ENCODE measurements at places on chromosomes 5 and 9.
A peak's percentile ranks its signal among the peaks of the same experiment; 100 is the strongest.

DNA sequence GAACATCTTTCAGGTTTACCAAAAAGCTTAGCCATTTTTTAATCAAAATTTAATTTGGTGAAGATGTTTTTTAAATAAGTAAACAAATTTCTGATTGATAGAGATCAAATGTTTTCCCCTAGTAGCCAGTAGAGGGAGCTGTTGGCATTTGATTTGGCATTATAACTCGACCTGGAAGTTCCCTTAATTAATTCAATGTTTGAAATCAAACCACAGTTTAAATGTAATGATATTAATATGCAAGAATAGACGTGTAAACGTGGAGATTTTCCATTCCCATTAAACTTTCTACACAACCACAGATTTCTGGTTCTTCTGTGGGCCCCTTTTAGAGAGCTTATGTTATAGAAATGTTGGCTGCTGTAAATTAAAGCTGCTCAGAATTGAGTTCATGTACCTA is 148.1 kb upstream of the MPDZ start:
- DNase-seq = peak; percentile 59

DNA sequence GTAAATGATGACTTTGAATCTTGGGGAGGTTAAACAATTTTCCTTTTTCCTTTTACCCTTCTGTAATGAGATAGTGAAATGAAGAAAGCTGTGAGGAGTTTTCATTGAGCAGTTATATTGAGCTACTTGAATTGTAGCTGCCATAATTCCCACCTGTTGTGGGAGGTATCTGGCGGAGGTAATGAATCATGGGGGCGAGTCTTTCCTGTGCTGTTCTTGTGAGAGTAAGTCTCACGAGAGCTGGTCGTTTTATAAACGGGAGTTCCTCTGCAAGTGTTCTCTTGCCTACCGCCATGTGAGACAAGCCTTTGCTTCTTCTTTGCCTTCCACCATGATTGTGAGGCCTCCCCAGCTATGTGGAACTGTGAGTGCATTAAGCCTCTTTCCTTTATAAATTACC is 258.4 kb downstream of the FER start:
- DNase-seq = no peak

DNA sequence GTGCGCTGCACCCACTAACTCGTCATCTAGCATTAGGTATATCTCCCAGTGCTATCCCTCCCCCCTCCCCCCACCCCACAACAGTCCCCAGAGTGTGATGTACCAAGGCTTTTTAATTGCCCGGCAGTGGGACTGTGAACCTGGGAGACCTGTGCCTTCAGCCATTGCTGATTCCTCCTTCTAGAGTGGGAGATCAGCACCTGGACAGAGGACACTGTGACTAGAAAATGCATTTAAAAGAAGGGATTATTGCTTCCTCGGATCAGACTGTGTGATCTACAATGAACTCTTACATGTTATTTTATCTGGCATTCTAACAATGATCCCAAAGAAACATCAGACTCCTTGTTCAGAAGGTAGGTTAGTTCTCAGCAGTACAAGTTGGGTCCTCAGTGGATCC is 25.9 kb downstream of the CTSL start:
- DNase-seq = no peak

- DNase-seq = no peak
Observed at GRCh38 chr9:7324152-7324598, 475.4 kb downstream of the DMAC1 start.

DNA sequence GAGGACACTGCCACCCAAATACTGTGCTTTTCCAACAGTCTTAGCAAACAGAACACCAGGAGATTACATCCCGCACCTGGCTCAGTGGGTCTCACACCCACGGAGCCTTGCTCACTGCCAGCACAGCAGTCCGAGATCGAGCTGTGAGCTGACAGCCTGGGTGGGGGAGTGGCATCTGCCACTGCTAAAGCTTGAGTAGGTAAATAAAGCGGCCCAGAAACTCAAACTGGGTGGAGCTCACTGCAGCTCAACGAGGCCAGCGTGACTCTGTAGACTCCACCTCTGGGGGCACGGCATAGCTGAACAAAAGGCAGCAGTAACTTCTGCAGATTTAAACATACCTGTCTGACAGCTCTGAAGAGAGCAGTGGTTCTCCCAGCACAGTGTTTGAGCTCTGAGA is 28.8 kb downstream of the EPB41L4A start:
- DNase-seq = peak; percentile 82

DNA sequence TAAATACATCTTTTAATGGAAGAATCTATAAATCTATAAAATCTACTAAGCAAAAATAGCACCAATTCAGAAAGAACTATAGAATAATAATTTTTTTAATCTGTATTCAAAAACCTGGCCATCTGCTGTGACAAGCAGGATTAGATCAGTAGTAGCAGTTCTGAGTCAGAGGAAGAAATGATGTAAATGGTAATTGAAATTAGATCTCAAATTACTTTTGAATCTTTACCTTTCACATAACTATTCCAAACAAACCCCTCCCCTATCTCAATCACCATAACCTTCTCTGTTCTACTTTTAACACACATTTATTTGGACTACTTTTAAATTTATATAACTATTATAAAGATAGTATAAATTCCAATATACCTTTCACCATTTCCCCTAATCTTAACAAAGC is 727.8 kb upstream of the FAM174A start:
- DNase-seq = no peak

GRCh38 chr5:56142614-56143372 is 90.3 kb downstream of the ANKRD55 start:
- DNase-seq = no peak

DNA sequence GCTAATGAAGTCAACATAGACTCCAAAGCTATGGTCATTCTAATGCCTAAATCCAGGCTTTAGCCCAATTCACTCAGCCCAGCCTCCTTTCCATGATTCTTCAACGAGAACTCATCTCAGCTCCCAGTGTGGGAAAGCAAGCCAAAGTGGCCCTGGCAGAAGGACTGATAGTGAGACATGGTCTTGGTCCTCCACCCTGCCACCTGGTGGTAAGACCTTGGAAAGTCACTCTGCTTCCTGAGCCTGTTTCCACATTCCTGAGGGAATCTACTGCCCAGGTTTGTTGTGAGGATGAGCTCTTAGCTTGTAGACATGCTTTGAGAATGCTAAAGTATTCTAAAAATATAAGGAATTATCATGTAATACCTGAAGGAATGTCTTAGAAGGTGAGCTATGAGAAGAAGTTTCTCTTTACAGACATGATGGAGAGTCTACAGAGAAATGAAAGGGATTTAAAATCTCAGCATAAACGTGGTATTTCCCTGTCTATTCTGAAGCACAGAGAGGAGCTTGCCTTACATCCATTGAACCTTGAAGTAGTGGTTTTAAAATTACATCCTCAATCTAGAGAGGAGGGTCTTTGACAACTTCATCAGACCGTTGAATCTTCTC is 173.5 kb downstream of the TRIM32 start:
- DNase-seq = peak; percentile 81

DNA sequence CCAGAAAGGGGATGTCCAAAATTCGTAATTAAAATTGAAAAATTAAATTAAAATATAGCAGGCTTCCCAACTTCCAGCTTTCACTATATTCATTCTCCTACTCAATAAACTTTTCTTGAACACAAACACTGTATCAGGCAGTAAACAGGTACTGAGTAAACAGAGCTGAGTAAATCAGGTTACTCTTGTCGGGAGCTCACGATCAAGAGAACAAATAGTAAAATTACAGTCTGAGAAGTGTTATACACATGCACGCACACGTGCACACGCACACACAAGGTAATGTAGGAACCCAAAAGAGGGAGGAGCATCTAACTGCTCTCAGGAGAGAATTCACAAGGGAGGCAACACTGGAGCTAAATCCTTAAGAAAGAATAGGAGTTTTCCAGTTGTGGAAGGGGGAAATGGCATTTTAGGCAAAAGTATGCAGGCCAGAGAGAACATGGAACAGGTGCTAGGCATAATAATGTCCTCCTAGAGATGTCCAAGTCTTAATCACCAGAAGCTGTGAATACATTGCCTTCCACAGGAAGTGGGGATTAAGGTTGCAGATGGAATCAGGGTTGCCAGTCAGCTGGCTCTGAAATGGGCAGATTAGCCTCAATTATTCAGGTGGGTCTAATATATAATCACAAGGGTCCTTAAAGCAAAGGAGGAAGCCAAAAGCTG is 598.8 kb upstream of the BRINP1 start:
- no peak for DNase-seq

- DNase-seq = no peak
Observed at GRCh38 chr9:107738789-107739188, 249.2 kb upstream of the KLF4 start.

DNA sequence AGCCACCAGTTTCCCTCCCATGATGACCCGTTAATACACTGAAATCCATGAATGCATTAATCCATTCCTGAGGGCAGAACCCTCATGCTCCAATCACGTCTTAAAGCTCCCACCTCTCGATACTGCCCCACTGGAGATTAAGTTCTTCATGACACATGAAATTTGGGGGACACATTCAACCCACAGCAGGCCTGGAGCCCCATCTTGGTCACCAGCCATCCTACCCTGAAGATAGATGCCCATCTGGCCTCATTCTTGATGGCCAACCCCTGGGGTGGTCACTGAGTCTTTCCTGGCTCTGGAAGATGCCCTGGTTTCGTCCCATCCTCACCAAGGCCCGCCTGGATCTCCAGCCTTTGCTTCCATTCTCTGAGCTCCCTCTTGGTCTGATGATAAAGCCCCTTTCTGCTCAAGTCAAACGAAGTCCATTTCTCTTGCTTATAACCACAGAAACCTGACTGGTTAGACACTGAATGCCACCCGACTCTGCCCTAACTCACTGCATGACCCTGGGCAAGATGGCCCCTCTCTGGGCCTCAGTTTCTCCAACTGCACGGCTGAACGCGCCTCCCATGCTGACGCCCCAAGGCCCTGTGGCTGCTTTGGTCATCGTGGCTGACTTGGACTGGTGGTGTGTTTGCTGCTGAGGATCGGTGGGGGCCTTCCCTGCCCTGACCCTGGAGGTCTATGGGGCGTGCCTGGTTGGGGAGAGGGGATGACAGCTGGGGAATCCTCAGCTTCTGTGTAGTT is 138.4 kb upstream of the IER5L start:
- no peak for DNase-seq

DNA sequence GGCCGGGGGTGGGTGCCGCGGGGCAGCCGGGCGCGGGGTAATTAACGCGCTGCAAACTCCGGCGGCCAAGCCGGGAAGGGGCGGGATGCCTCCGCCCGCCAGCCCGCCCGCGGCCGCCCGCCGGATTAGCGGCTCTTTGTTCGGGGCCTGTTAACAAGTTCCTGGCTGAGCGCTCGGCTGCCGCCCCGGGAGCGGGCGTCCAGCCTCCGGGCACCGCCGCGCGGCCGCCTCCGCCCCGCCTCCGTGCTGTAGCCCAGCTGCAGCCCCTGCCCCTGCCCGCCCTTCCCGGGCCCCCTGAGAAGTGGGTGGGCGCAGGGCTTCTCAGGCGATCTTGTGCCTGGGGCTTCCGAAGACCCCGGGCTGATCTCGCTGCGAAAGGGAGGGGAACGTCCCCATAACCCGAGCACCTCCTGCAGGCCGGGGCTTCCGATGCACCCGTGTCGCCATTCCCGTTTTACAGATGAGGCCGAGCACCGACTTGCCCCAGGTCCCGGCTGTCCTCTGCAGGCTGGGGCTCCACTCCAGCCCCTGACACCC is 7.5 kb downstream of the UNC5A start:
- no peak for DNase-seq

GRCh38 chr5:132464156-132464939 is 26.2 kb downstream of the IRF1 start:
- peak; percentile 30 for DNase-seq

DNA sequence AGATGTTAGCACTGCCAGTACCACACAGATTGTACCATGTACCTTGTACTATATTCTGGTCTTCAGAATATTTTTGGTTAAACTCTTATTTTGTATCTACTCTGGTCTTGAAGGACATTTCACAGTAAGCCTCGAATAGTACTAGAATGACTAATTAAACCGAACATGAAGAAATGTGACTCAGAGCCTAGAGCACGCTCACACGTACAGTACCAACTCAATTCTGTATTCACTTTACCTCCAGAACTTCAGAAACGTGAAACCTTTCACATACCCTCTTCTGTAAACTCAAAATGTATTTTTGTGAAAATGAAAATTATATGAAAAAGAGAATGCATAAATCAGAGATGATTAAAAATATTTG is 112.8 kb downstream of the MVB12B start:
- DNase-seq = no peak

DNA sequence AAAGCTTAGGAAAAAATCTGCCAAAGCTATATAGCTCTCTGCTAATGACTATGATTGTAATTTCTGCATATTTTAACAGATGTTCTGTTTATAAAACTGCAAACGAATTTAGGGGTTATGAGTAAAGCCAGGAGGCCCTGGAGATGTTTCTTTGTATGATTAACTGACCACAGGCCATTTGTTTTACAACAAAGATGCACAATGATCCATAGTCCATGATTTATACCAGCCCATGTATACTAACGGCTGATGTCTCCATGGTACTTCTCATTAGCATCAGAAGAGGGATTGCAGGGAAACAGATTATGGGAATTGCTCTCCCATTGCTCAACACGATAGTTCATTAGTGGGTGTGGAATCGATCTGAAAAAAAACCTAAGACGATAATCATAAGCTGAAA is 78.9 kb downstream of the PPP2R2B start:
- no peak for DNase-seq

DNA sequence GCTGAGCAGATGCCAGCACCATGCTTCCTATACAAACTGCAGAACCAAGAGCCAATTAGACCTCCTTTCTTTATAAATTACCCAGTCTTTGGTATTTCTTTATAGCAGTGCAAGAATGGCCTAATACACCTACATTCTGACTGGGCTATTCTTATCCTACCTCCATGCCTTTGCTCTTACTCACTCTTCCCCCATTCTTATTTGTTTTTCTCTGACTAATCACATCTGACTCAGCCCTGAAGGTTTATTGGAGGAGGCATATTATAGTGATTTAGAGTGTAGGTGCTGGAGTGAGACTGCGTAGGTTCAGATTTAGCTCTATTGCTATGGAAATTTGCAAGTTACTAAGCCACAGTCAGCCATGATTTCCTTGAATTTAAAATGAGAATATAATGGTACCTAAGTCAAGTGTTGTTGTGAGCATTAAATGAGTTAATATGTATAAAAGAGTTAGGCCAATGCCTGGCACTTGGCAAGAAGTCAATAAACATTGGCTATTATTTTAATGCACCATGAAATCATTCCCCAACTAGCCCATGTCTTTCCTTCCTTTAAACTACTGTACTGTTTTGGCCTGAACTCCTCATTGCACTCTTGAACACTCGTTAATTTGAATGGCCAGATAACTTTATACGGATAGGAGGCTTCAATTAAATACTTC is 531.2 kb upstream of the ZNF608 start:
- DNase-seq = peak; percentile 13

GRCh38 chr5:177426566-177427210 is at the start of gene GRK6:
GRK6 (plus strand) TSS chr5:177426676; CDS start chr5:177426846, 170 bp downstream.
- peak; percentile 51 for DNase-seq

GRCh38 chr5:6660688-6661087 is 27.4 kb downstream of the SRD5A1 start:
- DNase-seq = no peak

- no peak for DNase-seq
Observed at GRCh38 chr9:35842795-35843194, 13.8 kb downstream of the TMEM8B start.

Measured in T47D (cell line).